ENCODE measurements at places on chromosomes 1 and 21. TPM values are rescaled to one million over a fixed set of nuclear protein-coding genes. Genes with fewer than 3 reads are reported as not detected.

The FAM177B gene
- total RNA-seq: not detected

The SYT11 gene
- total RNA-seq: 15.8 TPM

The DIPK1A gene
- 21.5 TPM for total RNA-seq

The RXFP4 gene
- not detected for total RNA-seq

The OR2G6 gene
- total RNA-seq: not detected

The TLCD4 gene
- 10.1 TPM for total RNA-seq

The CAPZA1 gene
- total RNA-seq: 259 TPM

The ZNHIT6 gene
- total RNA-seq: 7.0 TPM

The MXRA8 gene
- total RNA-seq: 0.25 TPM

The HHAT gene
- total RNA-seq: 4.2 TPM

The SPRR1A gene
- not detected for total RNA-seq

The PLD5 gene
- not detected for total RNA-seq

The RGL1 gene
- 18.3 TPM for total RNA-seq

The ANGPTL1 gene
- not detected for total RNA-seq

The KIFAP3 gene
- 14.4 TPM for total RNA-seq

The PTPN22 gene
- 1.7 TPM for total RNA-seq

The ACTL8 gene
- 0.39 TPM for total RNA-seq

All from M059J (cell line).